Stimulated activated CD4-positive, alpha-beta T cell treated with anti-CD3 and anti-CD28 coated beads, Interleukin-1b, Interleukin-23, amount 100 ng/mL, for 48 hours (primary cell): ENCODE measurements at places on chromosomes 7 and 10.

- no peak for DNase-seq
These were observed 109.0 kb downstream of the INPP5A start for GRCh38 chr10:132646443-132647097.

DNA sequence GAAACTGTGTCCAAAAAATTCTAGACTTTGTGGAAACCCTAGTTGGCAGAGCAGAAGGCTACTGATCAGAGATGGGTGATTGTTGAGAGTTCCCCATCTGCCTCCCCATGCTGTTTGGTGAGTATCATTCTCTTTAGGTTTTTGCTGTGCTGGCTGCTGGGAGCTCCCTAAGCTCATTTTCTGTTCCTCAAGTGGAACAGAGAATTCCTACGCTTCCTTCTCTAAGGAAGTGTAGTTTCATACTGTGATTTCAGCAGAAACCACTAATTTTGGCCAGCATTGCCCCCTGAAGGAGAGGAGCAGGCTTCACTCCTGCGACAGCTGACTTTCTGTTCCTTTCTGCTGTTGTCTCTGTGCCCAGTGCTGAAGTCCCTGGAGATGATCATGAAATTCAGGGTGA is 355.3 kb upstream of the NPVF start:
- no peak for DNase-seq

GRCh38 chr7:135335628-135336139 is 102.0 kb downstream of the STRA8 start:
- peak; percentile 54 for DNase-seq

DNA sequence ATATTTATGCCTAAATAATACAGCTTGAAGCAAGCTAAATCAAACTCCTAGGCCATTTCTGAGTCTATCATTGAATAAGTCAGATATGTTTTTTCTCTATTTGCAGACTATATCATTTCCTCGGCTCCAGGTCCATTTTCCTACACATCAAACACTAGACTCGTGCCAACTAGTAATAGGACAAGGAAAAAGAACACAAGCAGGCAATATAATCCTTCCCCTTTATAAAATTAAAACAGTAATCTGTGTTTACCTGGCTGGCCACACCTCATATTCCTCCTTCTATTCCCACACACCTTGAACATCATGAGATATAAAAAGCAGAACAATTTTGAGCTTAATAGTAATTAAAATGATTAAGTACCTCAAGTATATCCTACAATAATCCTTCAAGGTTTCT is 325.7 kb downstream of the TFEC start:
- no peak for DNase-seq
